ENCODE measurements at places on chromosomes 2 and 18.

DNA sequence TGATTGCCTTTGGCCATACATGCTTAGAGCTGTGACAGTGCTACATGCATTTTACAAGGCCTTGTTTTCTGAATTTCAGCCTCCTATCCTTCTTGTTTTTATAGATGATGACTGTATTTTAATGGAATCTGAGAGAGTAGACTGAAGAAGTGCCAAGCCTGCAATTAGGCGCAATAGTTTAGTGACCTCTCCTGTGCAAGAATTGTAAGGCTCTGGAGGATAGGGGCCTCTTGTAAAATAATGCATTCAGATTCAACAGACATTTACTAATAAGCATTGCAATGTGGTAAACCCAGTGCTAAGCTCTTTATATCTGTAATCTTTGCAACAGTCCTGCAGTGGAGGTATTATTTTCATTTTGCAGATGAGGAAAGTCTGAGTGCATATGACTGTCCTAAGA lies 105.5 kb downstream of the TDRD15 start:
- DNase-seq = no peak

GRCh38 chr2:61021228-61021660 lies 3.2 kb upstream of the PUS10 start:
- no peak for DNase-seq

- no peak for DNase-seq
These were observed 414.2 kb upstream of the CHAC2 start for GRCh38 chr2:53353135-53354114.

DNA sequence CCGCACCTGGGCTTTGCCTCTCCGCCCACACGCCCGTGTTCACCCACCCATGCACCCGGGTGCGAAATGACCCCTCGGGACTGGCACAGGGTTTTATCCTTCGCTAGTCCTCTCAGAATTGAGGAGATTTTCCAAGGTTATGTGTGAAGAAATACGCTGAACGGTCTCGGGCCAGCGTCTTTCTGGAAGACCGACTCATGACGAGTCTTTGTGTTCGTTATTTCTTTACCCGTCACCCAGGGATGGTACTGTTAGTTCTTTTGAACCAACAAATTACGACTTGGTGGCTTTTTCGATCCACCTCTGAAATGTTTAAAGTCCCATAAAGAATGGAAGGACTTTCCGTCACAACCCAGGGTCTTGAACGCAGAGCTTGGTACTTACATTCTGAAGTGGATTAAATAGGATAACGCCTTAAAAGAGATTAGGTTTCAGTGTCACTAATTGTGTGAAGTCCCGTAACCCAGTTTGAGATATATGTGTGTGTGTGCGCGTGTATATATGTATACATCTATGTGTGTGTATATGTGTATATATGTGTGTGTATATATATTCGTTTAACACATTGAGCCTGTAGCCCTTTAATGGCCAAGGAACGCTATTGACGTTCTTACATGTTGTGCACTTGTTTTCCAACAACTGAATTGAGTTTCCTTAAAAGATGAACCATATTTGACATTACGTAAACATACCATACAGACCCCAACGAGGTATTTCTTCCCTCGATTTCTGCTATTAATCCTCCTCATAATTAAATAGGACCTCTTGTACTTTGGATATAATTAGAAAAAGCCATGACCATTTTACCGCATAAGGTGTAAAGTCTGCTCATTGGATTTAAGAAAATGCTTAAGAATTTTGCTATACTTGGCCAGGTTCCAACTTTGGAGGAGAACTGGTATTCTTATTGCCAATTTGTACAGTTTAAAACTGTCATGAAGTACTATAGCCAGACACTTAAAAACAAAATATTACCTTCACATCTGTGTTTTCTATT lies 889 bp downstream of the ZC3H15 start:
- DNase-seq = no peak

DNA sequence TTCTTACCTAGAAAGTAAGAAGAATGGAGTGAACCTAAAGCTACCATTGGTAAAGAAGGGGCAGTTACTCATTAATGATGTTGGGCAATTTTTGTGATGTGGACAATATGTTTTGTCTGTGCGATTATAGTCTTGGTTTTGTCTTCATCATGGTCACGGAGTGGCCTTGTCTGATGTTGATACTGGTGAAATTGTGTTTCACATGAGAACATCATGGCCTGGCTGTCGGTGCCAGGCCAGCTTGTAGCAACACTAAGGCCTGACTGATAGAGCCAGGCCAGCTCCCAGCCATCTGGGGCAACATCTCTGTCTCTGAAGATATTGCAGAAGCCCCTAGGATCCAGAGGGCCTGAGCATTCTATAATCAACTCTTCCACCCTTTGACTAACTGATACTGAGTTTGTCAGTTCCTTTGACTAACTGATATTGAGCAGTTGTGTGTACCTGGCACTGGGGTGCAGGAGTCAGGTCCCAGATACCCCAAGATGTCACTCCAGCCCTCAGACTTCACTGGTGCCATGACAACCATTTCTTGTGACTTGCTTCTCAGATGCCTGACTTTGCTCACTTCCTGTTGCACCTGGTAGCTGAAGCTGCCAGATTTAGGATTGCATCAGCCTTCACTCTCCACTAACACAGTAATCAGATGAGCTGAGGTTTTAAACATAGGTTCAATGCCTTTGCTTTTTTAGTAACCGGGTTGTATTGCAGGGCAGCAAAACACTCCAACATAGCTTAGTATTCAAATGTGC lies 62.5 kb downstream of the RPIA start:
- peak; percentile 33 for DNase-seq

All from stimulated activated CD4-positive, alpha-beta T cell treated with anti-CD3 and anti-CD28 coated beads, Interleukin-15, amount 100 ng/mL, for 24 hours (primary cell).